Right renal pelvis (tissue), 4 donors: ENCODE measurements at places on chromosomes 5 and 9.

DNA sequence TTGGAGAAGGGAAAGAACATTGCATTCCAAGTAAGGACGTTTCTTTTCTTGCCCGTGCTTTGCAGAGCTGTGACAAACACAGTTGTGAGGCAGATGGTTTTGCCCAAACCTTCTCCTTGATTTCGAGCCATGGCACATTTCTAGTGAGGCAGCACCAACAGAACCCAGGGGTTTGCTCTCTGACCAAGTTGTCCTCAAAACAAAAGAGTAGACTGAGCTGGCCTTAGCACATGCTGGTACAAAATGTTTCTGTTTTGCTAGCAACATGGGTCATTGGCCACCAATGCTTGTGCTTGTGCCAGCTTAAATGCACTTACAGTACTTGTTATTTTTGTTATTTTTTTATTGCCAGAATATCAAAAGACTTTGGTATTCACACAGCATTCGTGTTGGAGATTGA, 328.8 kb downstream of the GADD45G start:
- no peak for DNase-seq

DNA sequence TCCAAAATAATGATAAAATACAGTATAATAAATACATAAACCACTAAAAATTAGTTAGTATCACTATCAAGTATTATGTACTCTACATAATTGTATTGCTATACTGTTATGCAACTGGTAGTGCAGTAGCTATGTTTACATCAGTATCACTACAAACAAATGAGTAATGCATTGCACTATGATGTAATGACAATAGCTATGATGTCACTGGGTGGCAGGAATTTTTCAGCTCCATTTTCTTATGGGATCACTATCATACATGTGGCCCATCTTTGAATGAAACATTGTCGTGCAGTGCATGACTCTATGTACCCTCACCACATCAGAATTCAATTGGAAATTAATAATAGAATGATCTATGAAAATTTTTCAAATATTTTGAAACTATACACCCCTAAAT, 201.3 kb downstream of the MPDZ start:
- DNase-seq = no peak

GRCh38 chr5:136062366-136063274, 33.8 kb downstream of the TGFBI start:
- no peak for DNase-seq

GRCh38 chr5:59115345-59115744, 532.5 kb downstream of the RAB3C start:
- DNase-seq = no peak

DNA sequence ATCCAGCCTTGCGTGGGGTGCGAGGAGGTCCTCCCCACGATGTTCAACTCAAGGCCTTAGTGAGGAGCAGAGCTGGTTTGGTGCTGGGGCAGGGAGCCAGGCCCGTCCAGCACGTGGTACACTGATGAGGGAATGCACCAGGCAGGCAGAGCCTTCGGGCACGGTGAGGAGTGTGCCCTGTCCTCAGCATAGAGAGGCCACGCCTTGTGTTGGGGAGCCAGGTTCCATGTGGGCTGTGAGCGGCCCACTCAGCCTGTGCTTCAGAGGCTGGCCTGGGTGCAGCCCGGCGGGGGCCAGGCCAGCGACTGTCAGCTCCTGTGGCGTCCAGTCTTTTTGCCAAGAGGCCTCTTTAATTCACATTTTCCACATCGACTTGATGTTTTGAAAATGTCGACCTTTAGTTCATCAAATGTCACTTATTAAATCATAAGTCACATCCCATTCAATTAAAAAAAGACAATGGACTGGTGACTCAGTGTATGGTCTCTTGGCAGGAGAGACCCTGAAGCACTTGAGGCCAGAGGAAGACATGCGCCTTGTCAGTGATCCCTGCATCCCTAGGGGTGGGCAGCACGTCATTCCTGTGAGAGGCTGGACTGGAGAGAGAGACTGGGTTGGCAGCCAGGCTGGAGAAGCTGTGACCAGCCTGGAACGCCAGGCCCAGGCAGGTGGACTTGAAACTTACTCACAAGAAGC, 21.7 kb downstream of the ERGIC1 start:
- DNase-seq = no peak

DNA sequence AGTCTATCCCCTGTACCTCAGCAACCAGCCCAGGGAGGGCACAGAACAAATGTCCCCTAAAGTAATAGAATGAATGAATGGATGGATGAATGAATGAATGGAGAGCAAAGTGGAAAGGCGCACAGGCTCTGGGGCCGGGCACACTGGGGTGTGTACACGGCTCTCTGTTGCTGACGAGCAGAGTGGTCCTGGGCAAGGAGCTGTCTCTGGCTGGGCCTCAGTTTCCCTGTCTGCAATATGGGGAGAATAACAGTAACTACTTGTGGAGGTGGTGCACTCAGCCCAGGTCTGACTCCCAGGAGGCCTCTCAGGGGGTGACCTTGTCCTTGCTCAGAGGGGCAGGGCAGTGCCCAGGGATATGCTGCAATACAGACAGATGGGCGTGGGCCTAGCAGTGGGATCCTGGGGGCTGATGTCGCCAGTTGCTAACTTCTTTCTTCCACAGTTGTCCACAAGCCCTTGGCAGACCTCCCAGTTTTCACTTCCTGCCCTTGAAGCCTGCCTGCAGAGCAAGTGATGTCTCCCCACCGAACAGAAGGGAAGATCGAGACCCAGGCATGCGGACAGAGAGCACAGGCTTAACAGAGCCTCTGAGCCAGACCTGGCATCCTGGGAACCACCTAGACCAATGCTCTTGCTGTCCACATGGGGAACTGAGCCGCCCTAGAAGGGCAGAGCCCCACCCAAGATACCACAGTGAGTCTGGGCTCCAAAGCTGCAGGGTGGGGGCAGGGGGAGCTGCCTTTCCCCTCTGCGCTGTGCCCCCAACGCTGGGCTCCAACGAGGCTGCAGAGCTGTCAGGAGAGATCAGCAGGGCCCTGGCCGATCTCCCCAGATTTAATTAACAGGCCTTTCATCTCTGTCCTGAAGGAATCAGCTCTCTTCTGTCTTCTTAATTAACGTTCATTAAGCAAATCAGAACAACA, 13.6 kb upstream of the LAMC3 start:
- DNase-seq = no peak

GRCh38 chr5:62288118-62288517, 17.9 kb upstream of the KIF2A start:
- DNase-seq = no peak

DNA sequence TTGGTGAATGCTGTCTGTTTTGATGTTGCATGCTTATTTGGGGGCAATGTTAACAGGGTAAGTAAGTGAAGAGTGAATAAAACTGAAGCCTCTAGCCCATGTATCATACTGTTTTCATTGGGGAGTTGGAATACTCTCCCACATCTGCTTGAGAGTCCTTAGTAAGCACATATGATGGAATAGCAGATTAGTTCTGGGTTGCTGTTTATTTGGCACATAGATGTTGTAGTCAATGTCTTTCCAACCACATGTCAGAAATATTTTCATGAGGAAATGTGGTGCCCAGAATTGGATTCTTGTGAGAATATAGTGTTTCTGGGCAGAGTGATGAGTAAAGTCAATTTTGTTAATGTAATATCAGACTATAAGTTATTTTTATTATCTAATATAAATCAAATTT, 611.7 kb upstream of the FTMT start:
- no peak for DNase-seq

DNA sequence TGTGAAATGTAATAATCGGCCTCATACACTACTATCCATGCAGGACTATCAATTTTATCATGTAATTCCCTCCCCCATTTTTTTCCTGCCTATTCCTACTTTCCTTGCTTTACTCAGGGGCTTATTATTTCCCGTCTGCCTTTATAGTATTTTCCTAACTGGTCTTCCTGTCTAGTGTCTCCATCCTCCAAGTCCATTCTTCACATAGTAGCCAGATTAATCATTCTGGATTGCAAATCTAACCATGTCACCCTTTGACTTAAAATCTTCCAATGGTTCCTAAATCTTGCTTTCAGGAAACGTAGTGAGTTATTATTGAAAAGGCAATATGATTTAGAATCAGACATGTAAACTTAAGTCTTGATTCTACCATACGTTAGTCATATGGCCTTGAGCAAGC, 307.4 kb upstream of the HAPLN1 start:
- no peak for DNase-seq

- no peak for DNase-seq
These were observed 2.1 kb downstream of the SAXO1 start for GRCh38 chr9:19030899-19031298.

- peak; percentile 55 for DNase-seq
These were observed 103.6 kb upstream of the CHD1 start for GRCh38 chr5:99032234-99033013.

DNA sequence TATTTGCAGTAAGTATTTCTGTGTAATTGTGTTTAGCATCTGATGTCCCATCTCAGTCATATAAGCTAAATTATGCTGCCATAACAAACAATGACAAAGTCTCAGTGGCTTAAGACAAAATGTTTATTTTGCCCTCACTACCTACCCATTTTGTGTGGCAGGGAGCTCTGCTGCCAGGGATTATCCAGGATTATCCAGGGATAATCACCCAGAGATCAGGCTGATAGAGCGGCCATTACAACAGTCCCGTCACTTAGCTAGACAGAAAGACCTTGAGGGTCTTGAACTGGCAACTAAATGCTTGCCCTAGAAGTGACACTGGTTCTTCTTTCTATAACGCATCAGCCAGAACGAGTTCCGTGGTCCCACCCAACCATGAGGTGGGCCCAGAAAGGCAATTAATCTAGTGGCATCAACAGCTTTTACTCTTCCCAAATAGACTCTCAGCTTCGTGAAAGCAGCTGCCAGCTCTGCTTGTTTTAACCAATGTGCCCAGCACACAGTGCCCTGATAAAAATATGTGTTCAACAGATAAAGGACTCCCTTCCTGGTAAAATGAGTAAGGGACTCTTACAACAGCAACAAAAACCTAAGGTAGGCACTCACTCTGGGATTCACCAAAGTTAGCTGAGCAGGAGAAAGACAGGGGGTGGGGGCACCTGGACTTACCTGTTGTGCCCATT, 22.8 kb downstream of the CCDC69 start:
- no peak for DNase-seq

GRCh38 chr5:77972469-77973252, 196.5 kb upstream of the TBCA start:
- DNase-seq = no peak

- DNase-seq = no peak
These were observed 24.4 kb downstream of the ARHGAP26 start for GRCh38 chr5:142794537-142794936.

DNA sequence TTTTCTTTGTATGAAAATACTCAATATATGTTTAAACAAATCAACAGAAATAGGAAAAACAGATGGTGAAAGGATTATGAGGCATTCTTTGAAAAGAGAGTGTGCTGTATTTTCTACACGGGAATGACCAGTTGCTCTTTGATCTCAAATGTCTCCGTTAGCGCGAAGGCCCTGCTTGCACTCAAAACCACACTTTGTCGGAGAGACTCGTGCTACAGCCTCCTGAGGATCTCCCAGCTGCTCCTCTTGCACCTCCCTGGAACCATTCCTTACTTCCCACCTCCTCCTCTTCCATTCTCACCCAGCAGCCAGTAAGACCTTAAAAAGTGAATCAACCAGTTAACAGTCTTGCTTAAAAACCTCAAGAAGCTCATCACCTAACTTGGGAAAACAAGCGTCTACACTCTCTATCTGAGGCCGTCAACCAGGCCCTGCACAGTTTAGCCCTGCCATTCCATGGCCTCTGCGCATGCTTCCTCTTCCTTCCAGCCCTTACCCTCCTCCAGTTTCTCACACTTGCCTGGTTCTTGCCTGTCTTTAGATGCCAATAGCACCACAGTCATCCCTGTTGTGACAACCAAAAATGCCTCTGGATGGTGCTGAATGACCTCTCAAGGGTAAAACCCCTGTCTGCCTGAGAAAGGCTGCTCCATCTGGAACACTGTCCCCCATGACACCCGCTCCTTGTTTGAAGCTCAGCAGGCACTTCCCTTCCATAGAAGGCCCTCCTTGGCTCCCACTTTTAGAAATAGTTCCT, 594.7 kb upstream of the WWC1 start:
- no peak for DNase-seq
